Astrocyte of the spinal cord (primary cell): ENCODE measurements at places on chromosomes 2 and 18.

- DNase-seq = peak; percentile 90
These were observed 742.3 kb upstream of the SLC8A1 start for GRCh38 chr2:41194230-41194629.

DNA sequence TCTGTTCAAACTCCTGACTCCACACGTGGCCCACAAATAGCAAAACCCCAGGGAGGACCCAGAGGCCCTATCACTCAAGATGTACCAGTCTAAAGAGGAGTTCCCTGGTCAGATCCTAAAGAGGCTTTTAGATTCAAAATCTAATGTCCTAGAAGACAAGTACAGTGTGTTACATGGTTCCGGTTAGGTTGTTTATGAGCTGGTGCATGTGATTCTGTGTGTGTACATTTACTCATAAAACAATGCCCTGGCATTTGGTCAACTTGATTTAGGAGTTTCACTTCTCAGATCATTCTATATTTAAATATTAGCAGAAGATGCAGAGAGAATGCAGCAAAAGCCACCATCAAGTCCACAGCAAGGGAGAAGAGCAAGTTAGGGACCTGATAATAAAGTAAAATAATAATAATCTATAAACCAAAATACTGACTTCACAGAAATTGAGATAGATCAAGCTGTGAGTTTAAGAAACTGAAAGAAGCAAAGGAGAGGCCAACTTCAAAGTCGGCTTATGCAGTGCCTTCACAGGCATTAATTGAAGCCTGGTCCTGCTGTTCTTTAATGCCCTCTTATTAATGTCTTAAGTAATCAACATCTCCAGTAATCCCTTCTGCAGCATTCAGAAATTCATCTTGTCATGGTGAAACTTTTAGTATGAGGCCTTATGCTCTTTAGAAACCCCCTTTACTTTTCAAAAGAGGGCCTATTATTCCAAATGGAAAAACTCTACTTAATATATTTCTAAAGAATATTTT lies 4.2 kb upstream of the AP1S3 start:
- no peak for DNase-seq

- DNase-seq = peak; percentile 7
These were observed 15.4 kb upstream of the RMC1 start for GRCh38 chr18:23487738-23488570.

- peak; percentile 71 for DNase-seq
These were observed 201.8 kb upstream of the GALNT5 start for GRCh38 chr2:157055660-157056199.

DNA sequence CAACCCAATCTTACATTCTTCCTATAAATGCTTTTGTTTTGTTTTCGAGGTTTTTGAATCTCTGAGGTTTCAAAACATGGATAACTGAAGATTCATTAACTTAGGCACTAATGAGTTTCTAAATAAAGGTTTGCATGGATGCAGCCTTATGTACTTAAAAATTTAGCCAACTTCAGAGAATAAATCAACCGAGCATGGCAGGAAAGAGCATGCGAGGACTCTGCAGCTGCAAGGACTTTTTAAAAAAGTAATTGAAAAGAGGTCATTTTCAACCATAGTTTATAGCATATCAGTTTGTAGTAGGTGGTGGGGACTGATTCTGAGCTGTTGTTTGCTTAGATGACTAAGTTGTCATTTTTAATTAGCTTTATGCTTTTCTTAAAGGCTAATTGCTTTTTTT lies 567.0 kb upstream of the ZEB2 start:
- no peak for DNase-seq

- peak; percentile 24 for DNase-seq
These were observed 43.0 kb upstream of the EFEMP1 start for GRCh38 chr2:55966401-55967118.

- DNase-seq = peak; percentile 2
These were observed 227.7 kb downstream of the RPIA start for GRCh38 chr2:88919087-88919738.
